ENCODE measurements at places on chromosomes 11 and 22.

DNA sequence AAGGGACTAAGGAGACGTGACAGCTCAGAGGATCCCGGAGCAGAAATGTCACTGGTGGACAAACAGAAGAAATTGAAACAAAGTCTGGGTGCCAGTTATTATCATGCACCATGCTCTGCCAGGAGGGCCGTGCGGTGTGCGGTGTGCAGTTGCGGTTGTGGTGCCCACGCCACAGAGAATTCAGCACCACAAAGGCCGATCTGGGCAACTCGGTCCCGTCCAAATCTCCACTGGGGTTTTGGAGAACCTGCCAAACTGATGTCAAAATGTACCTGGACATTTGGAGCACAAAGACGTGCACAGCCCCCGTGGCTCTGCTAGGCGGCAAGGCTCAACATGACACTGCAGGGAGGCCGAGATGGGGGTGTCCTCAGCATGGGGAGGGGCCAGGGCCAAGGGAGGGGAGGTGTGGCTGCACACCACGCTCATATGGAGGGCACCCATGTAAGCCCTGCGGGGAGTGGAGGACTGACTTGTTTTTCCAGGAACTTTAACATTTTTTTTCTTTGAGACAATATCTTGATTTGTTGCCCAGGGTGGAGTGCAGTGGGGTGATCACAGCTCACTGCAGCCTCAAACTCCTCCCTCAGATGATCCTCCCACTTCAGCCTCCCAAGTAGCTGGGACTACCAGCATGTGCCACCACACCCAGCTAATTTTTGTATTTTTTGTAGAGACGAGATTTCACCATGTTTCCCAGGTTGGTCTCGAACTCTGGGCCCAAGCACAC, 39.4 kb downstream of the GNB1L start:
- no peak for DNase-seq

- no peak for DNase-seq
Measured at GRCh38 chr22:45867118-45867905, 109.7 kb downstream of the WNT7B start.

GRCh38 chr11:118910309-118911112, 15.2 kb downstream of the BCL9L start:
- DNase-seq, result no peak

DNA sequence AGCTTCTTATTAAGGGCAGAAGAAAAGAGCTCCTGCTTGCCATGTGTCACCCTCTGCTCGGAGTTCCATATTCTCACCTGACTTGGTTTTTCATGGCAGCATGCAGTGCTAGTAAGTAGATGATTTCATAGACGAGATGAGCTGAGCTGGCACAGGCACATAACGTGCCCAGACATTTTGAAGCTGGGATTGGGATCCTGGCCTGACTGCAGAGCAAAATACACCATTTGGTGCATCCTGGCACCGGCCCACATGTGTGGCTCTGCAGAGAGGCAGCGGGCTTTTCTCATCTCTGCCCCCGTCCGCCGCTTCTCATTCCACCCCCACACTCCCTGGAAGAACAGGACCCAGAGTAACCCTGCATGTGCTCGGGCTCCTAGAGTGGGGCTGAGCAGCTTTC, 24.8 kb downstream of the FAM118A start:
- no peak for DNase-seq

DNA sequence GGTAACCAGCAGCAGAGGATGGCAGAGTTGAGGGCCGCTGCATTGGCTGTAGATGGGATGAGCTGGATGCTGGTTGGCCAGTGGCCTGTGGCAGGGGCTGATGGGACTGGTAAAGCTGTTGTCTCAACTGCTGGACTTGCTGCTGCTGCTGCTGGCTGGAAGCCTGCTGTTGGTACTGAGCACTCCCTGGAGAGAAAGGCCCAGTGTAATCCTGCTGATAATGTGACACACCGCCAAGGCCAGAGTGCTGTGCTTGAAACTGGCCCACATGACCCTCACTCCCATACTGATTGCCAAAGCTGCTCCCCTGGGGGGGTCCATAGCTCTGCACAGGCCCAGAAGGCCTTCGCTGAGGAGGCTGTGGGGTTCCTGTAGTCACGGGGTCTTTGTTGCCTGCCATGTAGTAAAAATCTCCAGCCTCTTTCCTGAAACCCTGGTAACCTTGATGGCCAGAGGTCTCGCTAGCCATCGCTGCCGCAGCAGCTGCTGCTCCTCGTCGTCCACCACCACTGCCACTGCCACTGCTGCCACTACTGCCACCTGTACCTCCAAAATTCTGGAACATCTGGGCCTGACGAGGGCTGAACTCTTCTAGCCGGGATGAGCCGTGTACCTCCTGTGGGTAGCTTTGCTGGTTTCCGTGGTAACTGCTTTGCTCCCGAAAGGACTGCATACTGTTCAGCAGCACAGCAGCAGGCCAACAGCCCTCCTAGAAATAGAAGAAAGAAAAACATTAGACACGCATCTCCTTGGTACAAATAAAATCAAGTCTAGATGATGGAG, 55.6 kb downstream of the TCF20 start:
- DNase-seq, result no peak

- DNase-seq, result no peak
Measured at GRCh38 chr11:112511911-112512310, 251.3 kb upstream of the PLET1 start.

- DNase-seq, result peak; percentile 61
Measured at GRCh38 chr11:64900263-64900678, 16.7 kb downstream of the ATG2A start.

DNA sequence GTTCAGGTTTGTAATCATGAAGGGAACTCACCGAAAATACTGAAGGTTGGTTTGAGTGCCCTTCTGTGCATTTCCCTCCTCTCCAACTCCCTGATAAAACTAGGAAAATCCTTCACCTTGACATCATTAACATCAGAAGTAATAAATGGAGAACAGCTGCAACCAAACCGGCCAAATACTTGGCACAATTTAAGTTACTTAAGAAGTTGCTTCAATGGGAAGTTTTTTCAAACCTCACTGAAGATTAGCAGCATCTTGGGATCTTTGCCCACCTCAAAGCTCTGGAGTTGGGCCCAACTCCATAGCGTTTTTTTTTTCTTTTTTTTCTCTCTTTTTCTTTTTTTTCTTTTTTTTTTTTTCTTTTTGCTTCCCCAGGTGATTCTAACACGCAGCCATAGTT, 784.8 kb downstream of the KCNA4 start:
- no peak for DNase-seq

DNA sequence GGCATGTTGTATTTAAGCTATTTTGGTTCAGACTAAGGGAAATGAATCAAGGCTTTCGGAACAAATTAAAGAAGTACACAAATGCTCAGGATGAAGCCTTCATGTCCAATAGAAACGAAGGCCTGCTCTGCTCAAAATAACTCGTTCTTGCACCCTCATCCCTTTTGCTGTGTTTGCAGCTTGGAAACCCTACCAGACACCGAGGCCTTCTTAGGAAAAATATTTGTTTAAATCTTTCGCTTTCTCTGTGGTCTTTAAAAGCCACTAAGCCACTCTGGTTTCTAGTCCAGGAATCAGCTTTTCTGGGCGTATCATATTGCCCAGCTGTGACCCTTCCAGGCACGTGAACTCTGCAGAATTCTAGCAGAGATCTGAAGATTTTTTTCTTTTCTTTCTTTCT, 60.9 kb upstream of the HSPA8 start:
- no peak for DNase-seq
